ENCODE measurements at places on chromosomes 5 and 9.
A peak's percentile ranks its signal among the peaks of the same experiment; 100 is the strongest.

DNA sequence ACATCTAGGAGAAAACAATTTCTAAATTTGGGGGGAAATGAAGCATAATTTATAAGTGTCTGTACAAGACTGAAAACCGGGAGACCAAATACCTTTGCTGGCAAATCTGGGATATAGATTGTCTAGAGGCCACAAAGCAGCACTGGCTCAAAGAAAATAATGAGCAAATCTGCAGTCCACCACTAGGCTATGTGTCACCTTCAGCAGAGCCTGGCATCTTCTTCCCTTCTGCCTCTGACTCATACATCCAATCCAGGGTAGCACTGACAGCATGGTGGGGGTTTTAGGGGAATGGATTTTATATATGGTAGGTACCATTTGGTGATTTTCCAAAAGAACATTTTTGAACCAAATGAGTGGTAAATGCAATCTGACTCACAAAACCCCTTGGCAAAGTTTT, 12.8 kb downstream of the FAM81B start:
- peak; percentile 11 for DNase-seq

GRCh38 chr5:141512390-141512910, 23.6 kb downstream of the PCDHGC5 start:
- DNase-seq, result peak; percentile 71

- peak; percentile 20 for DNase-seq
Observed at GRCh38 chr5:43400082-43400481, 12.1 kb downstream of the CCL28 start.

- DNase-seq, result no peak
Observed at GRCh38 chr9:4069457-4070153, 230.3 kb downstream of the GLIS3 start.

- no peak for DNase-seq
Observed at GRCh38 chr5:178368274-178368673, 135.7 kb upstream of the PHYKPL start.

- peak; percentile 57 for DNase-seq
Observed at GRCh38 chr9:137077010-137077747, at the start of gene UAP1L1. UAP1L1 (plus strand) TSS chr9:137077517; CDS start chr9:137077533, 16 bp downstream.

- DNase-seq, result peak; percentile 10
Observed at GRCh38 chr5:81530919-81531318, 137.0 kb upstream of the ACOT12 start.

DNA sequence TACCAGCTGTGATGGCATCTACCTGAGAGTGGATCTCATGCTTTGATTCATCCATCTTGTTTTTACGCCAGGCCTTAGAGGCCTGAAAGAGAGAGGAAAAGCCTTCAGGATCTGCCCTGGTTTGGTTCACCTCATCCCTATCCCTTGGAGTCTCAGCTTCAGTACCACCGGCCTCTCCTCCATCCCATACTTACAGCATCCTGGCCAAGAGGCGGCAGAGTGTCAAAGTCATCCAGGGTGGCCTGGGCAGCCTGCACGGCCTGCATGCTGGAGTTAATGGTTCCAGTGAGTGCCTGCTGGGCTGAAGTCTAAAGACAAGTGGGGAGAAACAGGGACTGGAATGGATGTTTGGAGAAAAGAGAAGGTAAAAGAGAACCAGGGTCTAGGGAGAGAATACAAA, 12.4 kb downstream of the TLN1 start:
- DNase-seq, result no peak

GRCh38 chr5:149727336-149728035, 2.6 kb upstream of the PPARGC1B start:
- no peak for DNase-seq

GRCh38 chr5:2129568-2130272, 247.0 kb upstream of the IRX4 start:
- no peak for DNase-seq

DNA sequence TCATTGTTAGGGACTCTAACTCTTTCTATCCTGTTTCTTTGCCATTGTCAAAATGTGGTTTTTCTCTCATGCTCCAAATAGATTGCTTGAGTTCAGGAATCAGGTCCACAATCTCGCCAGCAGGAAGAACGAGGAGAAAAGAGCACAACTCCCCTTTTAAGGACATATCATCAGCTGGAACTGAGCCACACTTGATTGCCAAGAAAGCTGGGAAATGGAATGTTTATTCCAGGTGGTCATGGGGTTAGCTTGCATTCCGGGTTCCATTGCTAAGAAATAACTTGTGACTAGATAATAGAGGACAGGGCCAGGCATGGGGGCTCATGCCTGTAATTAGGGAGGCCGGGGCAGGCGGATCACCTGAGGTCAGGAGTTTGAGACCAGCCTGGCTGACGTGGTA, 32.4 kb upstream of the C9orf57 start:
- DNase-seq, result no peak

- DNase-seq, result peak; percentile 50
Observed at GRCh38 chr9:14313951-14314423, at the start of gene NFIB. NFIB (minus strand) TSS chr9:14314141; CDS start chr9:14313511, 630 bp downstream.

DNA sequence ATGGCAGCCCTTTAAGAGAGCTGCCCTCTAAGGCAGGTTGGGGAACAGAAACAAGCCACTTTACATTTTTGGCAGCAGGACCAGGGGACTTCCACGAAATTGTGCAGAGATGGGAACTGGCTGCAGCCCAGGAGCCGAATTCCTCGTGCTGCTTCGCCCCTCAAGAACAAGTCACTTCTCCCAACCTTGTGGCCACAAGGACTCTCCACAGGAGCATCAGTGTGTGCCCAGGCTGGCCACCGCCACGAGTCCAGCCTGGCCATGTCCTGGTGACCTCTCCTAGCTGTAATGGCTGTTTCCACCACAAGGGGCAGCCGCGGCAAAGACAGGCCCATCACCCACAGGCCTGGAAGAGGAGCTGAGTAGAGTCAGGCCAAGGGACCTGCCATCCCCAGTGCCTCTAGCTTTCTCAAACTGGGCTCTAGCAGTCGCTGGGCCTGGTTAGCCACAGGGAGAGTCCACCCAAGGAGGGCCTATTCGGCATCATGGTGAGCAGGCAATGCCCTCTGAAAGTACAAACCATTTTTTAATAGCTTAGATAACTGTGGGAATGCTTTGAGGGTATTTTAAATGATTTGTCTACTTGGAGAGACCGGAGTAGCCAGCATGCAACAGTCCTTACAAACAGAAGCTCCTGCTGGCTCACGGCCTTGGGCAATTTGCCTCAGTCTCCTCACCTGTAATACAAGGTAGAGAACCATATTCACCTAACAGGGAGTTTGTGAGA, 129.0 kb downstream of the COL23A1 start:
- peak; percentile 42 for DNase-seq

DNA sequence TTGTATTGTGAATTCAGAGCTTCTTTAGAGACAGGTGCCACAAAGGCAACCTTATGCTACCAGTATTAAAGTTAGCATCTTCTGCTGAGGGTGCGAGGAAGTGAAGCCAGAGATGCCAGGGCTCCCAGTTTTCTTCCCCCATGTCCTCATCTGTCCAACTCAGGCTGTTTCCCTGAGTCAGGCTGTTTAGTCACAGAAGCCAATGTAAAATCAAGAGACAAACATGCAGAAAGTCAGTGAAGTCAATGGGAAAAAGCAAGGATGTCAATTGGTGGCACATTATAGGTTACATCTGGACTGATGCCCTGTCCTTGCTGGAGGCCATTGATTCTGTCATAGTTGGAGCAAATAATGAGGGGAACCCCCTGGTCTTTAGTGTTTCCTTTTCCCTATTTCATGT, 168.5 kb downstream of the SAXO1 start:
- DNase-seq, result no peak

- peak; percentile 34 for DNase-seq
Observed at GRCh38 chr5:165497707-165498106, 1992.3 kb downstream of the MAT2B start.

DNA sequence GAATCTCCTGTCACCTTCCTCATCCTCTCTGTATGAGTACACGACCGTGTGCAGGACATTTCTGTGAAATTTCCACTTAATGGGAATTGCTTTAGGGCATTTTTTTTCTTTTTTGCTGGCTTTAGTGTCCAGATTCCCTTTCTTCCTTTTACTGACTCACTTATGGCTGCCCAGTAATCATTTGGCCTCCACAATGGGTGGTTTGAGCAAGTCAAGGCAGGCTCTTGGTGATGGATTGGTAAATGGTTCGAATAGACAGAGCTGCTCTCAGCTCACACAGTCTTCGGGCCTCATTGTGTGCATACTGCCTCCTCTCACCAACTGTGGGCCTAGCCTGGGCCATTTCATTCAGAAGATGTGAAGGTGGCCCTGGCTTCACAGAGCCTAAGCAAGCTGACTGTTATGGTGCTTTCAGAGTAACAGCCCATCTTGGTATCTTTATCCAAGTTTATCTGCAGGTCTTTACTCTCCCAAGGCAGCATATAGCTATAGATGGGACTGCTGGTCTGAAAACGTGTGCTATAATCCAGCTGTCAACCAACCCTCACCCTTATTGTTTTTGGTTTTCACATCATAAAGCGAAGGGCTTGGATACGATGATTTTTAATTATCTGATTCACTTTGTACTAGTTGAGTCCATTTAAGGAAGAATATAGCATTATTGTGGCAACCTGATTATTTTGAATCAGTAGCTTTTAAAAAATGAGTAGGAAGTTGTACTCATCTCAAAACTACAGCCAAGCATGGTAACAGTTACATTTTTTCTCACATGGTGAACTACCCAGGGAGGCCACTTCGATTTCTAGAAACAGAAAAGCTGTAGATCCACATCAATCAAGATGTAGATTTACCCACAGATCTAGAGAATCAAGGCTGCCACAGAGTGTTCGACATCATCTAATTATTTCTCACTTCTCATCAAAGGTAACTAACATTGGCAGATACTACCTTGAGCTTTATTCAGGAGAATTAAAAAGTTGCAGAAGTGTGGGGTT, 50.4 kb upstream of the CKMT2 start:
- DNase-seq, result no peak

GRCh38 chr5:116032991-116033390, 719 bp downstream of the ARL14EPL start:
- DNase-seq, result no peak

GRCh38 chr5:96726802-96727201, 64.6 kb downstream of the CAST start:
- no peak for DNase-seq

DNA sequence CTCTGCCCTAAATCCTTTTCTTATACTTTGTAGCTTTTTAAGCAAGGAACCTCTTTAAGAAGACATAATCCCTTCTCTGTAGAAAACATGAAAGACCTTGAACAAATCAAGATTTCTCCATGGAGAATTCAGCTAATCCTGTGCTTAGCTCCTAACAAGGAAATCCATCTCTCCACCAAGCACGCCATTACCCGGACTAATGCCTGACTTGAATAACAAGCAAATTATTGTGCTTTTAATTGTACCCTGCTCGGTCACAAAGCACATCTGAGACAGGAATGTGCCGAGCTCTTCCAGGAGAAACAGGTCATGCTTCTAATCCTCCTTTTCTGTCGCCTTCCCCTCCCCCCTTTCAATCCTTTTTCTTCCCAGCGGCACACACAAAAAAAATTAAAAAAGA, 141.3 kb downstream of the PSAT1 start:
- DNase-seq, result no peak

DNA sequence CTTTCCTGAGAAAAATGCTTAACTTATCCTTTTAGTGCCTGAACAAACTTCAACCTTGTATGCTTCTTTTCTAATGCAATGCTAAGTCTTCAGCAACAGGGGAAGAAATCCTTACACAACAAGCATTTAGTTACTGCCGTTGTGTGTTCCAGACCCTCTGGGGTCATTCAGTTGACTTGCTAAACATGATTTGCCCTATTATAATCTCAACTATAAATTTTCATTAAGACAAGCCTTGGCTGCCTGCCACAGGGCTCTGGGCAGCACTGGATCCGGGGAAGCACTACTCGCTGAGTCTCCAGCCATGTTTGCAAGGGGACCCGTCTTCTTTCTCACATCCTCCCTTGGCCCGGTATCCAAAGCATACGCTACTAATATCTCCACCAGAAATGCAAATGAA, 58.1 kb downstream of the PTCH1 start:
- peak; percentile 2 for DNase-seq

DNA sequence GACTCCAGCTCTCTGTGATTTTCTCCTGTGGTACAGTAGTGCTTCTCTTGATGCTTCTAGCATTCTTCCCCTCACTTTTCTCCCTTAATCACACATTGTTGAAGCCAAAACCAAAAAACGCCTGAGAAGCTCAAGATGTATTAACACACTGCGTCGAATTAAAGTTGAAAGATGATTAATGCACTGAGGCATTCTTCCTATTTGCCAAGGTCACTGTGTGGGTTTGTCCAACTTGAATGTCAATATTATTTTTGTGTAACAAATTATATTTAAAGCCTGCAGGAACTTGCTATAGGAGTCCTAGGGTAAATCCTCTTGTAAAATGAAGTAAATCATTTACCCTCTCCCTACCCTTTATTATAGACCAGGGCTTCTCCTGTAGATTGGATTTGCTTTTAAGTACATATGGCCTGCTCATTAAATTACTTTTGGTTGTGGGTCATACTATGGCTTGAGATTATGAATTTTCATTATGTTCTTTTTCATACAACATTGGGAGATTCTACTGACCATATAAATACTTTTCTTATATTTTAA, 68.1 kb downstream of the GDA start:
- peak; percentile 44 for DNase-seq

GRCh38 chr5:96903300-96903699, 27.0 kb downstream of the ERAP2 start:
- peak; percentile 42 for DNase-seq

GRCh38 chr9:121949364-121949763, 143.7 kb downstream of the TTLL11 start:
- DNase-seq, result no peak

DNA sequence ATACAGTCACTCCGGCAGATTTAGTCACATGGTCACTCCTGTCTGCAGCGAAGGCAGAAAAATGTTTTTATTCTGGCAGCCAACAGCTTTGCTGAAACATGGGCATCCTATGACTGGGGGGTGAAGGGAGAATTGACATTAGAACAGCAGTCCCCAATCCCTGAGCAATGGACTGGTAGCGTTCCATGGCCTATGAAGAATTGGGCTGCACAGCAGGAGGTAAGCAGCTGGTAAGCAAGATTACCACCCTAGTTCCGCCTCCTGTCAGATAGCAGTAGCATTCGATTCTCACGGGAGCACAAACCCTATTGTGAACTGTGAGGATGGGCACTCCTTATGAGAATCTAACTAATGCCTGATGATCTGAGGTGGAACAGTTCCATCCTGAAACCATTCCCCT, 93.1 kb upstream of the FTMT start:
- no peak for DNase-seq

DNA sequence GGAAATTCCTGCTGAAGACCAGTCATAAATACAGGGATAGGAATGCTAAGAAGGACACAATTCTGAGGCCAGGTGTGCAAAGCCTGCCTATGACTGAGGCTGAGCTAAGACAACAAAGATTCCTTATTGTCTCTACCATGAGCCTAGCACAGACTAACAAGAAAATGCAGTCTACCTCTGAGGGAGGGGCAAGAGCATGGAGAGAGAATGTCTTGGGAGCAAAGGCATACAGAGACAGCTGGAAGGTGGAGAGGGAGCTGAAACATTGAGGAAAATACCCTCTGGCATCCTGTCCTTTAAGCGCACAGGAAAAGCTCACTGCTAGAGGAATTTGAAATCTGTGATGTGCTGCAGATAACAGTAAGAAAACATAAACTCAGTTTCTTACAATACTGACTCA, 8.8 kb upstream of the C9orf40 start:
- no peak for DNase-seq

GRCh38 chr5:177507165-177507564, 2.5 kb downstream of the DOK3 start:
- peak; percentile 53 for DNase-seq
